ENCODE measurements at places on chromosomes 3 and 15.
A peak's percentile ranks its signal among the peaks of the same experiment; 100 is the strongest.

GRCh38 chr3:106392915-106393314 lies 524.1 kb upstream of the CBLB start:
- no peak for DNase-seq

GRCh38 chr3:65094723-65095122 lies 406.9 kb upstream of the ADAMTS9 start:
- no peak for DNase-seq

GRCh38 chr15:47685141-47685870 lies 32.0 kb upstream of the SEMA6D start:
- DNase-seq: no peak

GRCh38 chr3:172189987-172190603 lies 150.7 kb downstream of the FNDC3B start:
- DNase-seq: no peak

GRCh38 chr3:122986693-122987179 lies 40.8 kb downstream of the SEMA5B start:
- DNase-seq: no peak

DNA sequence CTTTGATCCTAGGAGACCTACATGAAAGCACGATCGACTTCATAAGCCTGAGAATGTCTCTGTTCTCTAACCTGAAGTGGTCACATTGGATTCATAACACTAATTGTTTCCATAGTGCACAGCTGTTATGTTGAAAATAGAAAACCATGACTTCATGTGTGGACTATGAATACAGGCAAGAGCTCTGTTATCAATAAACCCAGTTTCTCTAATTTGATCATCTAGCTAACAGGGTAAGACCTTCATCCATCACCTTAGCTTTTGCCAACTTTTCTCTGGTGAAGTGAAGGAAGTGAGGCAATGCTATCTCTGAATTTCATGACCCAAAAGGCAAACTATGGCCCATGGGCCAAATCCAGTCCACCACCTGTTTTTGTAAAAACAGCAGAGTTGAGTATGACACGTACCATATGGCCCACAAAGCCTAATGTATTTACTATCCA lies 27.2 kb downstream of the ABI3BP start:
- DNase-seq: no peak

- DNase-seq: peak; percentile 57
Observed at GRCh38 chr3:52036829-52037228, 19.5 kb downstream of the DUSP7 start.

GRCh38 chr15:89783861-89784685 lies 7.9 kb downstream of the MESP2 start:
- no peak for DNase-seq

Measured in CD4-positive, alpha-beta T cell treated with Interleukin-6 for 4 hours (primary cell).